Naive thymus-derived CD8-positive, alpha-beta T cell (primary cell): ENCODE measurements at places on chromosomes 7 and 10. TPM values are rescaled to one million over a fixed set of nuclear protein-coding genes. Genes with fewer than 3 reads are reported as not detected.
A peak's percentile ranks its signal among the peaks of the same experiment; 100 is the strongest.

DNA sequence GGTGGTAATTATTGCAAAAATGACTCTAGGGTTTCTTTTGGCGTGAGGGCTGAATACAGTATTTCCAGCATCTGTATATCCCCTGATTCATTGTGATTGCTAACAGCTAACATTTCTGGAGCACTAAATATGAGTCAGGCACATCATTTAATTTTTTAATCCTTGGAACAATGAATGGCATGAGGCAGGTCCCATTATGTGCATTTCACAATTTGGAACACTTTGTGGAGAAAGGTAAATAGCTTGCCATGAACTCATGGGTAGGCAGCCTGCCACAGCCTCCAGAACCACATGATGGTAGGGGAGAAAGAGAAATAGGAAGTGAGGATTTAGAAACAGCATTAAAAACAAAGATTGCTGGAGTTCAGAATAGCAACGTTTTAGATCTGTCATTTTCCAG is 1.7 kb downstream of the NPTX2 start:
- peaks cover 52% of the 10 kb centered on the region for H3K27me3 ChIP-seq
- H3K27ac ChIP-seq: no peak overlapping the region
- no peaks in the 10 kb centered on the region for H3K36me3 ChIP-seq
- no peak for DNase-seq
- H3K4me3 ChIP-seq: no peak overlapping the region
- H3K4me1 ChIP-seq: no peaks in the 10 kb centered on the region

GRCh38 chr7:121544726-121545125 is 148.6 kb upstream of the FAM3C start:
- H3K27me3 ChIP-seq: no peaks in the 10 kb centered on the region
- H3K36me3 ChIP-seq: no peaks in the 10 kb centered on the region
- no peak overlapping the region for H3K27ac ChIP-seq
- DNase-seq: no peak
- no peak overlapping the region for H3K4me3 ChIP-seq

NYAP1 gene
- total RNA-seq: 0.44 TPM

DNA sequence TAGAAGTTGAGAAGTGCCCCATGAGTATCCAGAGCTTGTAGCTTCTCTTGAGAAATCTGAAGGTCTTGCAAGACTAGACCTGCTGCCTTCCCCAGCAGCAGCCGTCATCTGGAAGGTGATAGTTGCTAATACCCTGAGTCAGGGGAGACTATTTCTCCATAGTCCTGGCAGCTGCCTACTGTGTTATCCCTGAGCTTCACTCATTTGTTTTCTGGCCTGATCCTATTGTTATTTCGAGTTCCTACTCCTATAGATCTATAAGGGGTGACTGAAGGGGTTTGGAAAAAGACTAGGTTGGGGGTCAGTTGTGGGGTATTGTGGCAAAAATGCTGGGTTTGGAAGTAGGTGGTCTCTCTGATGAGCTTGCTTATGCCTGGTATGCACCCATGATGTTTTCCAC is 297.8 kb downstream of the CNTNAP2 start:
- no peak overlapping the region for H3K4me3 ChIP-seq
- no peaks in the 10 kb centered on the region for H3K36me3 ChIP-seq
- no peak overlapping the region for H3K27ac ChIP-seq
- H3K4me1 ChIP-seq: no peaks in the 10 kb centered on the region
- no peaks in the 10 kb centered on the region for H3K27me3 ChIP-seq

- H3K36me3 ChIP-seq: no peaks in the 10 kb centered on the region
- no peak for DNase-seq
- no peaks in the 10 kb centered on the region for H3K4me1 ChIP-seq
- no peak overlapping the region for H3K4me3 ChIP-seq
Observed at GRCh38 chr7:122844191-122844988, 41.9 kb downstream of the CADPS2 start.

GRCh38 chr7:1819259-1819841 is 149.3 kb downstream of the ELFN1 start:
- peak overlapping the region; percentile 90 for H3K27ac ChIP-seq
- no peaks in the 10 kb centered on the region for H3K27me3 ChIP-seq
- H3K36me3 ChIP-seq: no peaks in the 10 kb centered on the region
- H3K4me3 ChIP-seq: peak overlapping the region; percentile 68
- DNase-seq: peak; percentile 38
